ENCODE measurements at places on chromosomes 3 and 15.

DNA sequence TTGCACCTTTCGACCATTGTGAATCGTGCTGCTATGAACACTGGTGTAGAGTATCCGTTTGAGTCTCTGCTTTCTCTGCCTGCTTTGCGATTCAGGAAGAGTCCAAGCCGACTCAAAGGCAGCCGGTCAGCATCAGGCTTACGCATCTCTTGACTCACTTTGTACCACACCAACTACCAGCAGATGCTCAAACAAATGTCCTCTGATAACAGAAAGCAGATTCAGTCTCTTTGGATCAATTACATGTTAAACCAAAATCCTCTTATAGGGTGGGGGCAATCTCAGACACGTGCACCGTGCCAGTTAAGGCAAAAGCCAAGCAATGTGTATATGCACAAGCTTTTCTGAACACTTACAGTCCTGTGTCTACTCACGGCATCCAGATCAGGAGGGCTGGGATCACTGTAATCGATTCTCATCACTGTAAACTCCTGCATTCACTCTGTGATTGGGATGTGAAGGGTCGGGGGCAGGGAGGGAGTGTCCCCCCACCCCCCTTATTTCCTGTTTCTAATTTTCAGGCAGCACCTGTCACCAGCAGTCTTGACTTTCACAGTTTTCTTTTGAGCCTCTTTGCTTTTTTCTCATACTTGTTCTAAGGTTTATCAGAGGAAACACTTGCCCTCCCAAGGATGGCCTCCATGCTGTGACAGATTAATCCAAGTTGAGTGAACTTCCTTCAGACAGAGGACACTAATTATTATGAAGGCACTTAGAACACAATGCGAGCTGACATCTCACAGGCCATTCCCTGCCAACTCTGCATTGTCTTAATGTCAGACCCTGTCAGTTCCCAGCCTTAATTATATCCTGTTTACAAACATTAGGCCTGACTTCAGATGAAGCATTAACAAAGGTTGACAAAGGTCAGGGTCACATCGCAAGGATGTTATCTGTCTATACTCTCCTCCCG is 153.5 kb downstream of the MECOM start:
- peak; percentile 85 for DNase-seq

GRCh38 chr3:174431717-174432116 is 427.4 kb upstream of the NAALADL2 start:
- DNase-seq = no peak

DNA sequence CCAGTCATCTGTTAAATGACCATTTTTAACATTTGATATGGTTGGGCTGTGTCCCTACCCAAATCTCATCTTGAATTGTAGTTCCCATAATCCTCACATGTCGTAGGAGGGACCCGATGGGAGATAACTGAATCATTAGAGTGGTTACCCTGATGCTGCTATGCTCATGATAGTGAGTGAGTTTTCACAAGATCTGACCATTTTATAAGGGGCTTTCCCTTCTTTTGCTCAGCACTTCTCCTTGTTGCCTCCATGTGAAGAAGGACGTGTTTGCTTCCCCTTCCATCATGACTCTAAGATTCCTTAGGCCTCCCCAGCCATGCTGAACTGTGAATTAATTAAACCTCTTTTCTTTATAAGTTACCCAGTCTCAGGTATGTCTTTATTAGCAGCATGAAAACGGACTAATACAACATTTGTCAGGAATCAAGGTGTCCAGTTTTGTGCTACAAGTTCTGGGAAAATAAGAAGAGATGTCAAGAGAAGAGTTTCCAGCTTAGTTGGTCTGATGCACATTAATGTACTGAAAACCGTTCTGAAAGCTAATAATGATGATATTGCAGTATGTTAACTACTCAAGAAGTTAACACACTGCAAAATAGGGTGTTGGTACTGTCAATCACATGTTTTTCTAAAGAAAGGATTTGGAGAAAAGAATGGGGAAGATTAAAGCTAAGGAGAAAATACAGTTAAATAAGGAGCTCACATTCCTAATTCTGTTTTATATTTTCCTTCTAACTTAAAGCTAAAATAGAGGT is 67.9 kb downstream of the ATP8B4 start:
- DNase-seq = no peak

- no peak for DNase-seq
These were observed 12.1 kb upstream of the GATA2 start for GRCh38 chr3:128504963-128505730.

GRCh38 chr3:187130346-187131066 is 8.8 kb downstream of the RPL39L start:
- peak; percentile 83 for DNase-seq

GRCh38 chr3:72756900-72757299 is 91.3 kb downstream of the SHQ1 start:
- peak; percentile 67 for DNase-seq

- no peak for DNase-seq
These were observed 172.1 kb upstream of the ADAMTS9 start for GRCh38 chr3:64859625-64860535.

- peak; percentile 75 for DNase-seq
These were observed 20.6 kb downstream of the MYH15 start for GRCh38 chr3:108489776-108490175.

- no peak for DNase-seq
These were observed 188.3 kb downstream of the RSL24D1 start for GRCh38 chr15:55008421-55008820.

- no peak for DNase-seq
These were observed 9.9 kb downstream of the RRP9 start for GRCh38 chr3:51931756-51932155.

DNA sequence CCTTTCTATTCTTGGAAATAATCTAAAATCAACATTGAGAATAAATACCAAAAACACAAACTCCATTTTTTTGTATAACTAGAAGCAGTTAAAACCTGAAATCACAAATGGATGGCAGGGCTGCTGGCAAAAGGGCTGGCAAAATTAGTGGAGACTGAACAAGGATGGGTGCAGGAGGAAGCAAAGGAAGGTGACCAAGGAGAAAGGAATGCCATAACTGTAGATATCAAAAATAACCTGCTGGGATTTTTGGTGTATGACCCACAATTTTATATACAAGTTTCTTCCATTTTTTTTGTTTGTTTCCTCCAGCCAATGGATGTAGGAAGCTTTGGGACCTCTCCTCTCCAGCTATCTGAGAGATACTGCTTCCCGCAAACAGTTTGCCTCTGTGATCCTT is 12.7 kb downstream of the CFAP44 start:
- peak; percentile 15 for DNase-seq

DNA sequence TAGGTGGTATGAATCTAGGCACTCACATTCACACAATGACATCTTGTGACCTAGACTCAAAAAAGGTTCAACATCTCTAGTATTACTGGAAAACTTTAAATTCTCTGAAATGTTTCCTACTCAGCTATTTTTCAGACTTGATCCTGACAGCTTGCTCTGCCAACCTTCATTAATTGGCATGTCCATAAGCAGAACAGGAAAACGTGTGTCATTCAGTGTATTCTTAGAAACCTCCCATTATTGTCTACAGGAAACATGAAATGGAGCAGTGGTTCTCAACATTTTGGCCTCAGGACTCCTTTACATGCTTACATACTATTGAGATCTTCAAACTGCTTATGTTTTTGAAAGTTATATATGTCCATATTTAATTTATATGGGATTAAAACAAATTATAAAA is 363.2 kb downstream of the NAALADL2 start:
- DNase-seq = peak; percentile 86

DNA sequence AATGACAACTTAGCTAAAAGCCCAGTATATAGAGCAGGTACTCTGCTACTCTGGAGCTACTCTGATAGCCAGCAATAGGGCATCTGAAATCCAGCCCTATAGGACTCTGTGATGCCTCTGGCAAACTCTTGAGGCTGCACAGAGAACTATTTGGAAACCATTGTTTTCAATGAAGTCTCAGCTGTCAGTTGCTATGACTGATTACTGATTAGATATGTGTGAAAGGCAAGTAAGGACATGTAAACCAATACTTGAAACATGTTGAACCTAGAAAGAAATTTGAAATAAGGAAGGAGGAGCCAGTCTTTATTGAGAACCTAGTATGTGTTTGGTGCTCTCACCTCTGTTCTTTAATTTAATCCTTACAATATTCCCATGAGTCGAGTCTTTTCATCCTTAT is 40.2 kb upstream of the CRTC3 start:
- DNase-seq = no peak

DNA sequence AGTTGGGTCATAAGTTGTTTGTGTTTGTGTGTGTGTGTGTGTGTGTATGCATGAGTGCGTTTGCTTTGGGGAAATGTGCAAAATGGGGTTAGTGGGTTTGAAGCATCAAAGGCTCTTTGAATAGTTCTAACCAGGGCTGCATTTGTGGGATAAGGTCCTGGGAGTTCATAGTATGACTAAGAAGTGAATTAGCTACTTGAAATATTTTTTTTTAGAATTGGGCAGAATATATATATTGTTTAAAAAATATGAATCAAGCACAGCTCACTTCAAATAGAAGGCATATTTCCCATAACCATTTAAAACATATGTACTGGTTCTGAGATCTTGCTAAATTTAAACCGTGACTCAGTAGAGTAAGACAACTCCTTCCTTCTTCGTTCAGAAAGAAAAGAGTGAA is 43.1 kb downstream of the IGF2BP2 start:
- DNase-seq = no peak

DNA sequence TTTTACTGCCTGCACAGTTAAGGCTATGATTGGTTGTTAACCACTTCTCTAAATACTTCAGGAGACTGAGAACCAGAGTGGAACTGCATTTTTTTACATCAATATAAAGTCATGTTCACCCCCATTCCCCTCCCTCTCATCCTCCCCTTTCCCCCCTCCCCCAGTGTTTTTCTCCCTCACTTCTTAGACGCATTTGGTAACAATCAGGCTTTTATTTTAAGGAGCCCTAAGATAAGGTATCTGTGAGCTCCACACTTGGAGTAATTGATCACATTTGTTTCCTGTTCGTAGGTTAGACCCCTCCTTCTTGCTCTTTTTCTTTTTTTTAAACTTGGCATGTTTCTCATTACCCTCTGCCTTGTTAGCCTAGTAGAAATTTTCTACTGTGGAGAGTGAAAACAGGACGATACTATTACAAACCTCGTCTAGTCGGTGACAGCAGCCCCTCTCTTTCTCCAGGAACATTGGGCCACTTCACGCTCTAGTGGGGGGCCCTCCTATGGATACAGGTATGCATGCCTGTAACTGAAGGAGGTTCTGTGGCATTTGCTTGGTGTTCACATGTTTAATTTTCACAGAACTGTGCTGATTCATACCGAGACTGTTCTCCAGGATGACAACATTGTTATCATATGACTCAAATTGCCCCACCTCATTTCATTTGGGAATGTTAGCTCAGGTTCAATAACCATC is 314.4 kb downstream of the MECOM start:
- peak; percentile 69 for DNase-seq

DNA sequence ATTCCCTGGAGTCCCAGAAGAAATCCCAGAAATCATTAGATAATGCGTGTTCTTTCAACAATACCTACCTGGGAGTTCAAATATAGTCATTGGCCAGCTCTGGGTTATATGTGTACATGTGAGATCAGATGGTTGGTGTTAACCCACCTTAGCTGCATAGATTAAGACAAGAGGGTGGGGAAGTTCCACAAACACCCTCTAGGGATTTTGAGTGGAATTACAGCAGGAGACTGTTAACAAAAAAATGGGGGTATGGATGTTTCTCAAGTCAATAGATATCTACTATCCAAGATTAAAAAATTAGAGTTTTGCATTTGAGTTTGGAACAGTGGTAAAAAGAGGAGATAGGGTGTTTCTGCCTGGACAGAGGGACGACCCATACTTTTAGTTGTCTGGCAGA is 282.5 kb upstream of the CNTN3 start:
- DNase-seq = no peak

- DNase-seq = no peak
These were observed 29.8 kb upstream of the PTPRG start for GRCh38 chr3:61531528-61531927.

DNA sequence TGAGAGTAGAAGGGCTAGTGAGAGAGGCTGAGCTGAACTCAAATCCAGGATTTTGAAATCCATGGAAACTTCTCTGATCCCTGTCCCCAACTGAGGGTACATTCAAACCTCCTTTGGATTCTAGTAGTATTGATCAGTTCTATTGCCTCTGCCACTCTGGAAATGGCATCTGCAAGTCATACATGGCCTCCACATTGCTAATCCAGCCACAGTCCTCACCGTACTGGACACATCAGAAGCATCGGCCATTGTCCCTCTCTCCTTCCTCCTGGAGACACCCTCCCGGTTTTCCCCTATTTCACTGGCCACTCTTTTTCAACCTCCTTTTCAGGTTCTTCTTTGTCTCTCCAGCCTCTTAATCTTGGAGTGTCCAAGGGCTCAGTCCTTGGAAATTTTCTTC is 66.9 kb downstream of the ETV5 start:
- DNase-seq = no peak

DNA sequence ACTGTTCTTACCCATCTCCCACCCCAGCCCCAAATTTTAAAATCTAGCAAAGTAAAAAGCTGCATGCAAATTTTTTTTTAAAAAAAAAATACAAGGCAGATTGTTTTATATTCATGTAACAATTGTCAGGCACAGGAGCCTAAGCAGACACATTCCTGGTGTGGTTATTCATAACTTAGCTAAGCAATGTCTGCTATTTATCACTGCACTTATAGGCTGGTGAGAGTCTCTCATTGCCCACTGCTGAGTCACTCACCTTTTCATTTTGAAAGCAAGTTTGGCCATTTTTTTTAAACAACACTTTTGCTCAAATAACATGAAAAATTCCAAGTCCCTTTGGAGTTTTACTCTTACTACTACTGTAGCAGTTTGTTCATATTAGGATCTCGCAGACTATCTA is 413.9 kb downstream of the RBMS3 start:
- peak; percentile 88 for DNase-seq

DNA sequence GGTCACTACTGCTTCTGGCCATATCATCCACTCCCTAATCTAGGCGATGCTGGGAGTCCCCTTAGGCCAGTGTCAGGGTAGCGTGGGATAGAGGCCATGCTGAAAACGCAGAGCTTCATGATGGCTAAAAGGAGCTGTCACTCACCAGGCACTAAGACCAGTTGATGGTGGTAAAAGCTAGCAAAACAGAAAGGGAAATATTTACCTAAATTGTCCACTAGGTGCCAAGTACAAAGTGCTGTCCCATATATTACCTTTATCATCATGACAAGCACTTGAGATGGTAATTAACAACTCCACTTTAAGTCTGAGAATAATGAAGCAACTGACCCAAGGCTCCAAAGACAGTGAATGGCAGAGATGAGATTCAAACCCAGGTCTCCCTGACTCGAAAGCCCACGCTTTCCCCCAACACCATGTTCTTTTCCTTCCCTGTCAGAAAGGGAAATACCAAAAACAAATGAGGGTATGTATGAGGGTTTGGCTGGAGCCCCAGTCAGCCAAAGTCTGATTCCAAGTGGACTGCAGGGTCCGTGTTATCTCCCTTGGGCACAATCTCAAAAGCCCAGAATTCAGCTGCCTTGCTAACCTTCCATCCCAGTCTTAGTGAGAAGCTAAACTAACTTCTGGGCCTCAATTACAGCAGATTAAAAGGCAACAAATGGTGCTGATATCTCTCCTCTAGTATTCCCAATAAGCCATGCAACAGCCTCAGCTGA is 84.7 kb downstream of the RBPMS2 start:
- no peak for DNase-seq
